ENCODE measurements at places on chromosomes 4 and X.

DNA sequence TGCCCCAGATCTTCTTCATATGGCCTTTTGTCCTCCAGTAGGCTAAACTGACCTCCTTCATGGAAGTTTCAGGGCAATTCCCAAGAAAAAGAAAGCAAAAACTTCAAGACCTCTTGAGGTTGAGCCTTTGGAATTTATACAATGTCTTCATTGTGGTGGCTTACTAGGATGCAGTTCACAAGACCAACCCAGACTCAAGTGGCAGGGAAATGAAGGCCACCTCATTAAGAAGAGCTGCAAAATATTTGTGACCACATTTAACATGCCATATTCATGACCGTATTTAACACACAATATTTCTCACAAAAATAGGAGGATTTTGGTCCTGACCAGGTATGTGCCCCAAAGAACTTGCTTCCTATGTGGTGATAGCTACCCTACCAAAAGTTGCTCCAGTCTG, 605.5 kb upstream of the PITX2 start:
- DNase-seq, result no peak

DNA sequence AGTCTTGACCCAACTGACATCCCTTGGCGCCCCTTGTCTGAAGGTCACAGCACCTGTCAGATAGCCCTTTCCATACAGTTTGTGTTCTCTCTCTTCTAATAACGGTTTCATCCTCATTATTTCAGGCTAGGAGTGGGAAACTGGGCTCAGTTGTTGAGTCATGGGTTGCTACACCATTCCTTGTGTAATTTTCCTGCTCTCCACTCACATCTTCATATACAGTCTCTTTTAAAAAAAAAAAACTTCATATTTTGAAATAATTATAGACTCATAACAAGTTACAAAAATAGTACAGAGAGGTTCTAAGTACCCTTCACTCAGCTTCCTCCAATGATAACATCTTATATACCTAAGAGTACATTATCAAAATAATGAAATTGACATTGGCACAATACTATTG, 60.2 kb upstream of the GRPR start:
- DNase-seq, result no peak

GRCh38 chr4:106595906-106596305, 227.3 kb upstream of the GIMD1 start:
- no peak for DNase-seq

GRCh38 chrX:37651921-37652452, 33.6 kb upstream of the XK start:
- peak; percentile 55 for DNase-seq

- peak; percentile 38 for DNase-seq
Observed at GRCh38 chrX:154490021-154490413, 412 bp downstream of the SLC10A3 start.

DNA sequence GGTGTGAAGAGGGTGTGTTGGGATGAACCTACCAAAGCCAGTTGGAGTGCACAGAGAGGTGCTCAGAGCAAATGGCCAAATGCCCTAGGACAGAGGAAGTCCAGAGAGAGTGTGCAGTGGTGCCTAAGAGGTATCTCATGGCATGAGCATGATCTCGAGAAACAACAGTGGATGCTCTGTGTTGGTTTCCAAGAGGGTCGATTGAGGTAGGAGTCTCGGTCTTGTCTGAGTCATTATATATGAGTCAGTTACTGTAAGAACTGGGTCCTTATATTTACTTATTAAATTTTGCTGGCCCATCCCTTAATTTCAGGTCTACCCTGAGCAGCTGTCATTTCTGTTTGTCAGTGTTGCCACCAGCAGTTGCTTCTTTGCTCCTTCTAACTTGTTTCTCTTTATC, 86.6 kb upstream of the TMEM150C start:
- DNase-seq, result no peak

DNA sequence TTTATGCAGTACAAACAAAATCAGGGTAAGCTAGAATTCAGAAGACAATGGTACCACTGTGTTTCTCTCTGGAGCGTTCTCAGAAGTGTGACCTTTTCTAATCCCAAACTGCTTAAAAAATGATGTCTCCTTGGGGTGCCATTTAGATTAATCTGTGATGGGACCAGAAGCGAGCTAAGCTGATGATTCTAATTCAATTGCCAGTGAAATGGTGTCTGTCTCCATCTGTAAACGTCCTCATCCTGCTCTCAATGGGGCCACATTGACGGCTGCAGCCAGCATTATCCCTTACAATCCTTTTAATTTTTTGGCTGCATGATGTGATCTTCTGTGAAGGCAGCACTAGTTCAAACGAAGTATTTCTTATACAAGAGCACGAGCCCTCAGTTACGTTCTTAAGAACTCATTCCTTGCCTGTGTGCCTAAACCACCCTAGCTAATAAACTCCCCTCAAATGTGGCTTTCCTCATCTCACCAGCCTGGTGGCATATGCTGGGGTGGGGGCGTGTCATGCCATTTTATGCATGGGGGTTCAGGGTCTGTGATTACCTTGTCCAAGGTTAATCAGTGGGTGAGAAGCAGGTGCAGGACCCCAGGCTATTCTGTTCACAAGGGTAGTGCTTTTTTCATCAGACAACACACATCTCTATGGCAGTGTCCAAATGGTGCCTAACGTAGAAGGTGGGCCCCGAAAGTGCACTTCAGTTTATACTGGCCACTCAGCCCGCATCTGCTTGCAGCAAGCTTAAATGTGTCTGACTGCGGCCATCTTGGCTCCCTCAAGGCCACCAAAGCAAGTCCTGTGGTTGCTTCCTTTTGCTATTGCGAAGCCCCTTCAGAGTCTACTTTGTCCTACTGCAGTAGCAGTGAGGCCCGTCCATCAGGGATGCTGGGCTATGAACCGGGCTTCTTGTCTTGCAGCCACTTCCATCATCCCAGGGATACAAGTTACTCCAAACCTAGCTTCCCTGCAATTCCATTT, 45.7 kb upstream of the SLC2A9 start:
- no peak for DNase-seq

- no peak for DNase-seq
Observed at GRCh38 chrX:96027407-96027806, 657.2 kb upstream of the DIAPH2 start.

GRCh38 chr4:189001971-189002450, 862.8 kb downstream of the TRIML1 start:
- no peak for DNase-seq

DNA sequence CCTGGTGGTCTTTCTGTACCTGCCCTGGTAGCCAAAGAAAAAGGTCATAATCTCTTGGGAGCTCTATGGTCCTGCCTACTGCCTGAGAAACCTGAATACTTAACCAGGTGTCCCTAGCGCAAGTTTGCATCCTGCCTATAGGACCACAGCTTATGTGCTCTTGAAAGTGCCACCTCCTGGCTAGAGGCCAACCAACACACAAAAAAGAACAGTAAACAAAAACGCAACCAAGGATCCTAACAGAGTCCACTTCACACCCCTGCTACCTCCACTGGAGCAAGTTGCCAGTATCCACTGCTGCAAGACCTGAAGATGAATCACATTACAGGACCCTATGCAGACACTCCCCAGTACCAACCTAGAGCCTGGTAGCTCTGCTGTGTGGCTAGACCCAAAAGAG, 103.2 kb upstream of the PABPC5 start:
- no peak for DNase-seq

GRCh38 chrX:73992019-73992418, 312.0 kb upstream of the ZCCHC13 start:
- DNase-seq, result no peak

GRCh38 chr4:76309939-76310550, 3.5 kb downstream of the STBD1 start:
- no peak for DNase-seq

All from hematopoietic multipotent progenitor cell treated with erythropoietin and hydrocortisone succinate and interleukin-3 and kit ligand, for 15 days (in vitro differentiated cells).